HTR-8/SVneo (cell line): ENCODE measurements at places on chromosomes 12 and 14.
A peak's percentile ranks its signal among the peaks of the same experiment; 100 is the strongest.

- DNase-seq: no peak
Measured at GRCh38 chr14:93884950-93885349, 42.2 kb upstream of the FAM181A start.

DNA sequence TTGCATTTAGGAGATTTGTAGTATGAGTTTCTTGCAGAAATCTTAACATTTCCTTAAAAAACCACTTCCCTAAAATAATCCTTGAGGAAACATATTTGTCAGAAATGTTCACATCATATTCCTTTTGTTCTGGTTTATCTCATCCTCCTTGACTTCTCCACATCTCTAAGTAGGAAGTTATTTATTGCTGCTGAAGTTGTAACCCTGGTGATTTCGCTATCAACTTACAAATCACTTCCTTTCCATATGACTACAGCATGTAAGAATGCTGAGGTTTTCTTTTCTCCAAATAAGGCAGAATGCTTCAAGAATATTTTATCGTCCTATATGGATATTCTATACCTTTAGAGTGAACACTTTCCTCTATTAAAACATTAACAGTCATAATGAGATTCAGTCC lies 751.7 kb downstream of the NRXN3 start:
- peak; percentile 24 for DNase-seq

- DNase-seq: no peak
Measured at GRCh38 chr14:30533126-30533525, 25.8 kb upstream of the G2E3 start.

- DNase-seq: no peak
Measured at GRCh38 chr12:16036073-16036472, 124.9 kb downstream of the DERA start.

DNA sequence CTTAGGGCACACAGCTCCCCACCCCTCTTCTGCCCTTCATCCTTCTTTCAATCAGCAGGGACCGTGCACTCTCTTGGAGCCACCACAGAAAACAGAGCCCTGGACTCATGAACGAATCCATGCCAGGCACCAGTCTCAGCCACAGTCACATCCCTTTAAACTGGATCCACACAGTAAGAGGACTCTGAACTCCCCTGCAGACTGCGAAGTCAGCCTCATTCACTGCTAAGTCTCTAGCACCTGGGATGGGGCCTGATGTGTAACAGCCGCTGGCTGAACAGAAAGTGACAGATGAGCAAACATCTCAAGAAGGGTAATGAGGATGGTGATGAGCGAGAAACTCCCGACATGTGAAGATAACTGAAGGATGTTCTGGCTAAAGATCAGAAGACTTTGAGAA lies 45.8 kb upstream of the IQSEC3 start:
- no peak for DNase-seq
